Aorta (tissue), 5 donors: ENCODE measurements at places on chromosomes 4 and X.

- H3K4me1 ChIP-seq, result no peaks in the 10 kb centered on the region
- H3K4me3 ChIP-seq, result no peak overlapping the region
- DNase-seq, result no peak
- H3K27me3 ChIP-seq, result no peaks in the 10 kb centered on the region
- H3K27ac ChIP-seq, result no peak overlapping the region
These were observed 103.6 kb downstream of the ENOX2 start for GRCh38 chrX:130799393-130799792.

DNA sequence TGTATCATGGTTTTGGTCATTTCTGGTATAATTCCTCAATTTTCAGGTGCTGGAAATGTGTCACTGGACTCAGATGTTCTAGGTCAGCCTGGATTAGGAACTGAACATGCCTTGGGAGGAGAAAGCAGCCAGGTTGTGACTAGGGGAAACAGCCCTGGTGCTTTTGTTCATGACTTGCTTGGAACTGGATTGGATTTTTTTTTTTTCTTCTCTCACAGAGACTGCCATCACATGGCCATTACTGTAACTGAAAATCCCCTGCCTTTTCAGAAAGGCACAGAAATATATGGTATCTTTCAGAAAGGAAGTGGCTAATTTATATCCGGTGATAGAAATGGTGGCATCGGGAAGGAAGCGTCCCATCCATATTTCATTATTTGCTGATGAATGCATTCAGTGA is 34.6 kb downstream of the SEPTIN11 start:
- DNase-seq, result no peak
- H3K27me3 ChIP-seq, result no peaks in the 10 kb centered on the region
- H3K4me3 ChIP-seq, result no peak overlapping the region
- H3K27ac ChIP-seq, result no peak overlapping the region
- H3K4me1 ChIP-seq, result peaks cover 15% of the 10 kb centered on the region

DNA sequence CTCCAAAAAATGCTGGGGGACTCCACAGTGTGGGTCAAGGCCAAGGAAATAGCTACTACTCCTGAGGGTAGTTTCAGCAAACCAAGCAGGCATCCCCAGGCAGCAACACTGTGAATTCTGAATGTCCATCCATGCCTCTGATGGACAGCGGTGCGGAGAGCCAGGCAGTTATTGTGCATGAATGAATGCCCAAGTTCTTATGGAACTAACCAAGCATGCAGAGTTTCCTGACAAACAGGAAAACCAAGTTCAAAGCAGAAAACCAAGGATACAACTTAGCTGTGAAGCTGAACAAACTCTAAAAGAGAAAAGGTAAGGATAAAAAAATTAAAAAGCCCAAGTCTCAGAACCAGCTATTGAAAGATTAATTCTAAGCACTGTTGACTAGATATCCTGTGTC is 642.6 kb upstream of the HS3ST1 start:
- no peak overlapping the region for H3K27ac ChIP-seq
- H3K4me1 ChIP-seq, result no peaks in the 10 kb centered on the region
- H3K36me3 ChIP-seq, result no peaks in the 10 kb centered on the region
- H3K27me3 ChIP-seq, result no peaks in the 10 kb centered on the region
- no peak for DNase-seq

GRCh38 chr4:162241857-162242256 is 78.1 kb upstream of the FSTL5 start:
- no peaks in the 10 kb centered on the region for H3K27me3 ChIP-seq
- H3K36me3 ChIP-seq, result no peaks in the 10 kb centered on the region
- no peak for DNase-seq

GRCh38 chr4:113823291-113823659 is 61.7 kb upstream of the CAMK2D start:
- DNase-seq, result no peak
- no peak overlapping the region for H3K27ac ChIP-seq
- H3K4me1 ChIP-seq, result no peaks in the 10 kb centered on the region
- H3K27me3 ChIP-seq, result no peaks in the 10 kb centered on the region
- no peaks in the 10 kb centered on the region for H3K36me3 ChIP-seq
- no peak overlapping the region for H3K4me3 ChIP-seq

DNA sequence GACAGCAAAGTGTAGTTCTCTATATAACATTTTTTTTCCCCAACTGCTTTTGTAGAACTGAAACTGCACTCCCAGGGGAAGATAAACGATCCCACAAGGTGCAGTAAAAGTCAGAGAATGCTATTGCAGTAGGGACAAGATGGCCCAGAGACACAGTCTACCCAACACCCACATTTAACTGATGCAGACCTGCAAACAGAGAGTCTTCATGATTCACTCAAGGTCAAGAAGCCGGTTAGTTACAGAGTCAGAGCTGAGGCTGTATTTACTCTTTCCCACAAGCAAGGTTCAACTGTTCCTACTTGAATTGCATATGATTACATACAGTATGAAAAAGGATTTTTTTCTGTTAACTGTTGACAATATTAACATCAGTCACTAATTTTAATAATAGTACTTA is 654.6 kb downstream of the IL1RAPL1 start:
- DNase-seq, result no peak
- no peaks in the 10 kb centered on the region for H3K36me3 ChIP-seq
- no peaks in the 10 kb centered on the region for H3K27me3 ChIP-seq
- no peak overlapping the region for H3K4me3 ChIP-seq

- no peak overlapping the region for H3K4me3 ChIP-seq
- H3K36me3 ChIP-seq, result no peaks in the 10 kb centered on the region
- H3K4me1 ChIP-seq, result no peaks in the 10 kb centered on the region
- no peak for DNase-seq
- no peaks in the 10 kb centered on the region for H3K27me3 ChIP-seq
- no peak overlapping the region for H3K27ac ChIP-seq
These were observed 186.5 kb downstream of the RAP1GDS1 start for GRCh38 chr4:98447648-98448047.

DNA sequence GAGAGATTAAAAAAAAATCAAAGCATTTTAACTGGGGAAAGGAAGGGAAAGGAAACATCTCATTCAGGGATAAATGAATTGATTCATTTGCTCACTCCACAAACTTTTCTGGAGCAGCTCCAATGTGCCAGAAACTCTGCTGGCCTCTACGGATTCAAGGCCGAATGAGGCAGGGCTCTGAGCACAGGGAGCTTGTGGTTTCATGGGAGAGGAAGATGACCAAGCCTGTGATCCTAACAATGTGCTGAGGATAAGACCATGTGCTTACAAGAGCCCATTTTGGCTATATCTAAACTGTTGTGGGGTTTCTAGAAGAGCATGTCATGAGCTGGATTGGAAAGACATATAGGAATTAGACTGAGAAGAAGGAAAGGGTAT is 137.5 kb downstream of the ZNF674 start:
- no peaks in the 10 kb centered on the region for H3K4me1 ChIP-seq
- H3K4me3 ChIP-seq, result no peak overlapping the region
- no peaks in the 10 kb centered on the region for H3K27me3 ChIP-seq
- H3K27ac ChIP-seq, result no peak overlapping the region
- no peak for DNase-seq

DNA sequence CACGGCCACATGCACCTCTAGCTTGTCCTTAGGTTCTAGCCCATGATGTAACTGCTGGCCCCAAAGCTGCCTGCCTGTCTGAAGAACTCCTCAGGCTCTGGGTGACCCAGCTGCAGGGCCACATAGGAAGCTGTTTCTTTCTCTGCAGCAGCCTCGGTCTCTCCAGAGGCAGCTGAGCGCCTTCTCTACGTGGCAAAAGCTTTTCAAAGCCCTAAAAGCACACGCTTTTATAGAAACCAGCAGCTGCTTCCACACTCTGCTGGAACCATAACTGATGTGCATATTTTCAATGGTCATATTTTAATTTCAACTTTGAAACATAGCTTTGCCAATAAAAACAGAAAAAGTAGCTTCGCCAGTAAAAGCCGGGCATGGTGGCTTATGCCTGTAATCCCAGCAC is 37.4 kb downstream of the FAM53A start:
- H3K4me1 ChIP-seq, result no peaks in the 10 kb centered on the region
- DNase-seq, result no peak
- H3K27me3 ChIP-seq, result no peaks in the 10 kb centered on the region
- no peak overlapping the region for H3K27ac ChIP-seq
- H3K36me3 ChIP-seq, result no peaks in the 10 kb centered on the region

DNA sequence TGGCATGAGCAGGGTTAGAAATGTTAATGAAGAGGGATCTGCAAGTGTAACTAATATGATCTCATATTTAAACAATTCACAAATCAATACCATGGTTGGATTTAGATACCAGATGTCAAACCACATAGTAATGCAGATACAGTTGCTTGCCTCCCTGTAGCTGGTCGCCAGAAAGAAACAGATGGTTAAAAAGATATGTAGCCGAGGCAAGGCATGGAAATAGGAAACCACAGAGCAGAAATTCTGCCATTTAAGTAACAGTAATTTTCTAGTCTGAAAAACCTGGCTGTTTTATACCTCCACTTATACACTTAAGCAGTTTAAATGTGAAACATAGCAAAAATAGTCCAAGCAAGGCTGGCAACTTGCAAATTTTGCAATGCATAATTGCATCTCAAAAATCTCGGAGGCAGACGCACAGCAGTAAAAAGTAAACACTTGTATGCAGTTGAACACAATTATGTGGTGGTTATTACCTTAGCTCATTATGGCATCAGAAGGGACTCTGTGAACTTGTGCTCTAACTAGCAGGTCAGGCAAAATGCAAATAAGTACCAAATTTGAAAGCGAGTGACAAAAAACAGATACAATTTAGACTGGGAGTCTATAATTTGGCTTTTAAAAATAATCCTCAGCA is 126.8 kb downstream of the NAA11 start:
- no peaks in the 10 kb centered on the region for H3K36me3 ChIP-seq
- H3K27ac ChIP-seq, result no peak overlapping the region
- no peak for DNase-seq
- H3K27me3 ChIP-seq, result no peaks in the 10 kb centered on the region
- H3K4me1 ChIP-seq, result no peaks in the 10 kb centered on the region

GRCh38 chrX:23825675-23826074 is 42.7 kb downstream of the SAT1 start:
- H3K27ac ChIP-seq, result no peak overlapping the region
- no peaks in the 10 kb centered on the region for H3K36me3 ChIP-seq
- no peak for DNase-seq
- no peaks in the 10 kb centered on the region for H3K27me3 ChIP-seq
- no peak overlapping the region for H3K4me3 ChIP-seq
- H3K4me1 ChIP-seq, result no peaks in the 10 kb centered on the region

DNA sequence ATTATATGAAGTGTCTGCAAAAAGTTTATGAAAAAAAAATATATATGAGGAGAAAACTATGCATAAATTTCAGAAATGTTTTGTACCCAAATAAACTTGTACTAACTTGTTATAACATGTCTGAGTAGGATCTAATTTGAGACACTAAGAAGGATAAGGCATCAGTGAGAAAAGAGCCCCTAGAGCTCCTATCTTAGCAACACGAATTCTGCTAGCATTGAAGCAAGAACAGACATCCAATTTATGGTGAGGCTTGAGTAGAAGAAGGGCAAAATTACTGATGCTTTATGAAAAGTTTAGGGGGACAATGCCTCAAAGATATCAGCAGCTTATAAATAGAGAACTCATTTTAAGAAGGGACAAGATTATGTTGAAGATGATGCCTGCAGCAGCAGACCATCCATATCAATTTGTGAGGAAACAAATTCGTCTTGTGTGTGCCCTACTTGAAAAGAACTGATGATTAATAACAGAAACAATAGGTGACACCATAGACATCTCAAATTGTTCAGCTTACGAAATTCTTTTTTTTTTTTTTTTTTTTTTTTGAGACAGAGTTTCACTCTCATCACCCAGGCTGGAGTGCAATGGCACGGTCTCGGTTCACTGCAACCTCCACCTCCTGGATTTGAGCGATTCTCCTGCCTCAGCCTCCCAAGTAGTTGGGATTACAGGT is 35.7 kb upstream of the ADAM29 start:
- no peaks in the 10 kb centered on the region for H3K4me1 ChIP-seq
- no peaks in the 10 kb centered on the region for H3K27me3 ChIP-seq
- DNase-seq, result no peak
- H3K36me3 ChIP-seq, result no peaks in the 10 kb centered on the region
- H3K4me3 ChIP-seq, result no peak overlapping the region

DNA sequence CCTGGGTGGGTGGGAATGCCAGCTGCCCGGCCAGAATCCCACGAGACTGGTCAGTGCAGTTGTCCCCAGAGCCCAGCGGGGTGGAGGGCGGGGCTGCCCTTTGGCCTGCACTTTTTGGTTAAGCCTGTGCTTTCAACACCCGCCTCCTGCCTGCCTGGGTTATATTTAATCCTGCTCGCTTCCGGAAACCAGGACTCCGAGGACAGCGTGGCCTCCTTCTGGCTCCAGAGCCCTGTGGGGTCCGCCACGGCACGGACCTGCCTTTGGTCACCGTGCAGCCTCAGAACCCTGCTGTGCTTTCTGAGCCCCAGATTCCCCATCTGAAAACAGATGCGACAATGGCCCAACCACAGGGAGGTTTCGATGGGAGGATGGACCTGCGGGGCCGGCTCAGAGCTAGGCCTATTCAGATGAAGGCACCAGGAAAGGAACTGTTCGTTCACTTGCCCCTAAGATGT is 29.4 kb upstream of the KIAA0232 start:
- H3K36me3 ChIP-seq, result no peaks in the 10 kb centered on the region
- DNase-seq, result peak; percentile 78
- H3K27ac ChIP-seq, result no peak overlapping the region

DNA sequence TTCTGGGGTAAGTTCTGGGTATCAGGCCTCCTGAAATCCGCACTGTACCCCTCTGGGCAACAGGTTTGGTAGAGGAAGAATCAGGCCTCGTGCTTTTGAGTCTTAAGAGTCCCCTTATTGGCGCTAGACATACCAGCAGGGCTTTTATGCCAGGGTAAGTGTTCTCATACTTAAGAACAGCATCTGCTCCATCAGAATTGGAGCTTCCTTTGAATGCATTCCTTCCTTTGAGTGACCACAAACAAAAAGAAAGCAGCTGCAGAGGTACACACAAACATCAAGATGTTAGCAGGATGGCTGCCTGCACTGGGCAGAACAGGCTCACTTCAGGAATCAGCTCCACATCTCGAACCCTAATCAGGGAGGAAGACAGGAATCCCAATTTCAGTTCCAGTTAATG is 156.8 kb downstream of the MGST2 start:
- H3K4me1 ChIP-seq, result no peaks in the 10 kb centered on the region
- H3K4me3 ChIP-seq, result no peak overlapping the region
- H3K27ac ChIP-seq, result no peak overlapping the region
- H3K36me3 ChIP-seq, result no peaks in the 10 kb centered on the region

- H3K36me3 ChIP-seq, result peaks cover 3% of the 10 kb centered on the region
- H3K4me1 ChIP-seq, result no peaks in the 10 kb centered on the region
- no peak overlapping the region for H3K27ac ChIP-seq
- H3K4me3 ChIP-seq, result no peak overlapping the region
- H3K27me3 ChIP-seq, result no peaks in the 10 kb centered on the region
- no peak for DNase-seq
These were observed 5.1 kb downstream of the MED28 start for GRCh38 chr4:17619416-17620105.

DNA sequence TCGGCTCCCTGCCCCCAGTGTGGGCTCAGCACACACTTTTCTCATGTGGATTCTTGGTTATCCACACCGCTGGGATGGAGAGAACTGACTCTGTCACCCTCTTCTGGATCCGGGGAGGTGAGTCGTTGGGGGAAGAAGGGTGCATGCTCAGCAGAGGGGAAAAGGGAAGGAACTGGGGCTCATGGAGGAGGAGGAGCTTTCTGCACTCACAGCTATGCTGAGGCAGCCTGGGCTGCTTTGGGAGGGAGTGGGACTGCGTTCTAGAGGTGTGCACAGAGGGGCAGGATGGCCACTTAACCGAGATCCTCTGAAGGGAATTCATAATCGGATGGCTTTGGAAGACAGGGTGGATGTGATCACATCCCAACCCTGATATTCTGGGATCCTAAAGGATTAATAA is 51.6 kb downstream of the RTL5 start:
- no peak for DNase-seq
- no peak overlapping the region for H3K27ac ChIP-seq
- H3K4me1 ChIP-seq, result no peaks in the 10 kb centered on the region
- no peaks in the 10 kb centered on the region for H3K27me3 ChIP-seq
- H3K36me3 ChIP-seq, result no peaks in the 10 kb centered on the region
